Nephron progenitor cell (in vitro differentiated cells): ENCODE measurements at places on chromosomes 3 and 15.

GRCh38 chr15:89309993-89310392 is 24.6 kb downstream of the POLG start:
- no peak for DNase-seq

DNA sequence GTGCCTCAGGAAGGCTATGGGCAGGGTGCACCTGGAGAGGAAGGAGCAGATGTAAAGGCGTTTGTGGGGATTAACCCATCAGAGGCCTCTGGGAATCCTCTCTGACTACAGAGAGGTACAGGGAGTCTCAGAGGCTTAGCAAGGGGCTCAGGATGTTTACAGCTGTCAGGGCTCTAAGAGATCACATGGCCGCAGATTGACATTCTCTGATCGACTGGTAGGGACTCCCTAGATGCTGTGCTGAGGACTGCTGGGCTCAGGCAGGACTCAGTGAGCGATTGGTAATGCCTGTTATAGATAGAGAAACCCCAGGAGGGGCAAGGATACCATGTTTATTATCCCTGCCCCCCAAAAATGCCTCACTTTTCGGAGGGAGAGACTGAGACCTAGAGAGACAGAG is 103.5 kb downstream of the CORO2B start:
- DNase-seq: no peak

- DNase-seq: no peak
Measured at GRCh38 chr3:133368371-133369067, 31.3 kb upstream of the BFSP2 start.

DNA sequence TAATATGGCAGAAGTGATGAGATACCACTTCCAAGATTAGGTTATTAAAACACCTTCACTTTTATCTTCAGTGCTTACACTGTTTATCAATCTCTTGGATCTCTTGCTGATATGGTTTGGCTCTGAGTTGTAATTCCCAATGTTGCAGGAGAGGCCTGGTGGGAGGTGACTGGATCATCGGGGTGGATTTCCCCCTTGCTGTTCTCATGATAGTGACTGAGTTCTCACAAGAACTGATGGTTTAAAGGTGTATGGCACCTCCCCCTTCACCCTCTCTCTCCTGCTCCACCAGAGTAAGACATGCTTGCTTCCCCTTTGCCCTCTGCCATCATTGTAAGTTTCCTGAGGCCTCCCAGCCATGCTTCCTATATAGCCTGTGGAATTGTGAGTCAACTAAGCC is 11.8 kb downstream of the GOLIM4 start:
- no peak for DNase-seq

- no peak for DNase-seq
Measured at GRCh38 chr15:98933406-98933805, 74.2 kb downstream of the PGPEP1L start.

- peak; percentile 23 for DNase-seq
Measured at GRCh38 chr3:27105904-27106303, 263.3 kb downstream of the NEK10 start.

GRCh38 chr3:126522363-126522788 is 1.6 kb upstream of the CHST13 start:
- peak; percentile 78 for DNase-seq
